ENCODE measurements at places on chromosomes 11 and 22.

GRCh38 chr11:128886406-128887124 is 4.6 kb upstream of the KCNJ5 start:
- no peak for DNase-seq

DNA sequence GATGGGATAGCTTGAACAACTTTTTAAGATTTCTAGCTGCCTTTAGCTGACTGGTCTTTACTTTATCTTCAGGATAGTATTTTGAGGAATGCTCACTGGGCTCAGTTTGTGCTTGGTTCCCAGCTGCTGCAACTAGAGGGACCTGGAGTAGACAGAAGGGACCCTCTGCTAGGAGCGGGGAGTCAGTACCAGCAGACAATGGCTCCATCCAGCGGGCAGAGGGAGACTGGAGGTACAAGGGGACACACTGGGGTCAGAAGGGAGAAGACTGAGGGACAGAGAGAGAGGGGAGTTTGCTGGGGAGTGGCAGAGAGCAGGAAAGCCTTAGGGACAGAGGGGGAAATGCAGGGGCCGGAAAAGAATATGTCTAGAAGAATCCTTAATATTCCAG is 22.0 kb upstream of the ACER3 start:
- no peak for DNase-seq

- no peak for DNase-seq
Measured at GRCh38 chr22:23225337-23225723, 45.0 kb downstream of the BCR start.

DNA sequence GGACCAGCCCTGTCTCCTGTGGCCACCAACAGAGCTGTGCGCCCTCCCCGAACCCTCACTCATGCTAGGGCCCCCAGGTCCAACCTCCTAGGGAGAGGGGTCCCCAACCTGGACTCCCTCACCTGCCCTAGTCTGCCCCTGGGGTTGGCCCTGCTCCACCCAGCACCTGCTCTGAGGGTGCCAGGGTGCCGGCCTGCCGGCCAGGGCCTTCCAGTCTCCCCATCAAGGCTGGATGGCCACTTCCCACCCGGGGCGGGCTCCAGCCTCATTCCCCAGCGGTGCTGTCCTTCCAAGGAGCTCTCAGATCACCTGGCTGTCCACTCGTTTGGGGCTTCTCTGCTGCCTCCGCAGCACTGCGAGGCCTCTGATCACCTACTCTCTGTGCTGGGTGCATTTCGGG is 39.1 kb downstream of the CDKN1C start:
- DNase-seq = no peak

DNA sequence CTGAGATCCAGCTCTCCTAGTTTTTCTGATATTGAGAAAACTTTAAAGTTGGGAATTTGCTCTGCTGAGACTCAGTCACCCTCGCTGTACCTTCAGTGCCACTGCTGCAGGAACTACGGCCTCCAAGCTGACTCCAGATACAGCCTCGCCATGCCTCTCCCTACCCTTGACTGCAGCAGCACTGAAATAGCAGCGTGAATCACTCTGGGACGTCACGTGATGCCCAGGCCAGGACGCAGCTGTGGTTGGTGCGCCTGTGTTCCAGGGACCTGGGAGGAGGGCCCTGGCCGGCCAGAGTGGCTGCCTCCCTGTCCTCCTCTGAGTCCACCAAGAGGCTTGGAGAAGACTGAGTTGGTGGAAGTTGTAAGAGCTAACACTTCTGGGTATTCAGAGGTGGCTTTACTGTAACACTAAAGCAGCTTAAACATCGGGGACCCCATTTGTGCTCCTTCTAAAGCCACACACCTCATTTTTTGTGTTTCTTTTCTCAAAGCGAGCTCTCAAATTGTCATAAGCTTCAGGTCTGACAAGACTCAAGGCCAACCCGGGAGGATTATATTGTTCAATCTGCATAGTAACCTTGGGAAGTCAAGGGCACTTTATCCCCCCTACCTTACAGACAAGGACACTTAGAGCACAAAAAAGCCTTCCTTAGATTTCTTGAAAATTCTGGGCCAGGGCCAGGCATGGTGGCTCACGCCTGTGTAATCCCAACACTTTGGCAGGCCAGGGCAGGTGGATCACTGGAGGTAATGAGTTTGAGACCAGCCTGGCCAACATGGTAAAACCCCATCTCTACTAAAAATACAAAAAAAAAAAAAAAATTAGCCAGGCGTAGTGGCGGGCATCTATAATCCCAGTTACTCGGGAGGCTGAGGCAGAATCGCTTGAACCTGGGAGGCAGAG is 4.2 kb upstream of the STIP1 start:
- DNase-seq = peak; percentile 95

GRCh38 chr11:19979519-19979845 is 180.8 kb downstream of the DBX1 start:
- DNase-seq = no peak

- no peak for DNase-seq
Measured at GRCh38 chr11:46200537-46201281, 76.8 kb upstream of the CREB3L1 start.

DNA sequence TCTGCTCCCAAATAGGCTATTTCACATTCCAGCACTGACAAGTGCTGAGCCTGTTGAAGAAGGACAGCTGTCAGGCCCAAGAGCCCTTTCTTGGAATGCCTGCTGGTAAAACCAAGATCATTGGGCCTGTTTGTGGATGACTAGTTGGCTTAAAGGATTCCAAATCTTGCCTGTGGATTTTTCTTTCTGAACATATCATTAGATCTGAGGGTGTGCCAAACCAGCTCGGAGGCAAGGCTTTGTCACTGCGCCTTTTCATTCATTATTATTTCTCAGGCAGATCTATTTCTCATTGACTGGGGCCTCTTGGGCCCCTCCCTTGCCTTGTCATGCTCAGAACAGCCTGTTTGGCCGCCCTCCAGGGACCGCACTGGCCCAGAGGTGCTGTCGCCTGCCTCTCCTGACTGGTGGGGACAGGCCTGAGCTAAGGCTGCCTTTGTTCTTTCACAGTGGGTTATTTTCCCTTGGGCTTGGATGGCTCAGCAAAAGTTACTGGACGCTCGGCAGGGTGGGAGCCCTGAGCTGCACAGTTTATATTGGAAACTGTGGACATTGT is 222.7 kb upstream of the SESN3 start:
- no peak for DNase-seq

GRCh38 chr11:93903989-93904388 is 53.6 kb upstream of the VSTM5 start:
- no peak for DNase-seq

GRCh38 chr22:26162926-26163325 is 6.3 kb upstream of the SEZ6L start:
- DNase-seq = peak; percentile 35

DNA sequence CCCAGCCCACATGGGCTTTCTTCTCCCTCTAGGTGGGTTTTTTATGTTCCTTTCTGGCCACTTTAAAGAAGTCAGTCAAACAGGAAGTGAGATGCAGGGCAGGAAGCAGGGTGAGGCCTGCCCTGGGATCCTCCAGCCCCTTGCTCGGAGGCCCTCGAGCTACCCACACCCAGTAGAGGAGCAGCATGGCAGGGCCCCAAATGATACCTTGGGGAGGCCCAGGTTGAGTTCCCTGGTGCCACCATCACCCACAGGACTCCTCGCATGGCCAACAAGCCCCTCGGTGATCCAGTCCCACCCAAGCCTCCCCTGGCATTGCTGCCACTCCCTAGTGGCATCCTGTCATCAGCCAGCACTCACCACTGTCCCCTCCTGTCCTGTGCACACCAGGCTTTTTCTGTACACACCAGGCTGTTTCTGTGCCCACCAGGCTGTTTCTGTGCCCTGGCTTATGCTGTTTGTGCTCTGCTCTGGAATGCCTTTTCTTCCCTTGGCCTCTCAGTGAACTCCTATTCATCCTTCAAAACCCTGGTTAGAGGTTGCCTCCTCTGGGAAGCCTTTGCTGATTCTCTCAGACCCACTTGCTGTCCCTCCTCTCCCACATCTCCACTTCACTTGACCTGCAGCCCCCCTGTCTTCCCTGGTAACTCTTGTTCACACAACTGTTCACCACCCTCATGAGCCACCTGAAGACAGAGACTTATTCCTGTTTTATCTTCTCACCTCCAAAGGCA is 3.1 kb upstream of the PTGDR2 start:
- no peak for DNase-seq

- DNase-seq = no peak
Measured at GRCh38 chr11:65083134-65083833, 556 bp downstream of the CDCA5 start.

GRCh38 chr11:132471466-132471865 is 1060.8 kb downstream of the OPCML start:
- DNase-seq = no peak

GRCh38 chr11:91904792-91905785 is 319.5 kb upstream of the FAT3 start:
- no peak for DNase-seq

DNA sequence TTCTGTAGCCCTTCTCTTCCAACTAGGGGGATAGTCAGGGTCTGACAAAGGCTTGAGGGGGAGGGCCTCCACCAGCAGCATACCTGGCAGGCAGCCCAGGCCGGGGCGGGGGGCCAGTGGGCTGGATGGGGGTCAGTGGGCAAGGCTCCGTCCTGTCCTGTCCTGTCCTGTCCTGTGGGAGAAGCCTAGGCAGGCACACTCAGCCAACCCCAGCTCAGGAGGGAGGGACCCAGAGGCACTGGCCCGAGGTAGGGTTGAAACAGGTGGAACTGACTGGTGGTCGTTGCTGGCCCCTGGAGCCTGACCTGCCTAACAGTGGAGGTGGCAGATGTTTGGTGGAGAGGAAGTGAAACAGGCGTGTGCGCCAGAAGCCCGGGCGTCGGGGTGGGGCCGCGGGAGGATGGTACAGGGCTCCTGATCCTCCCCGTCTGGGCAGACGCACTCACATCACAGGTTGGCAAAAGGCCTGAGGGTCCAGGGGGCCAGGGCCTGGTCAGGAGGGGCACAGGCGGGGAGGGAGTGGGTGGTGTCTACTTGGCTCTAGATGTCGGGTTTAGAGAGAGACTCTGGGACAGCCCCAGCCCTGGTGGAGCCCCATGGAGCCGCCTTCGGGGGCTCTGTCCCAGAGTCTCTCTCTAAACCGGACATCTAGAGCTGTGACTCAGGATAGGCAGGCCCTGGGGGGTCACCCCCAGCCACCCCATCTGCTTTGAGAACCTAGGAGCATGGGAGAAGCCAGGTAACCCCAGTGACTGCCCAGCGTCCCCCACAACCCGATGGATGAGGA is 32.5 kb upstream of the GRAMD4 start:
- DNase-seq = no peak

DNA sequence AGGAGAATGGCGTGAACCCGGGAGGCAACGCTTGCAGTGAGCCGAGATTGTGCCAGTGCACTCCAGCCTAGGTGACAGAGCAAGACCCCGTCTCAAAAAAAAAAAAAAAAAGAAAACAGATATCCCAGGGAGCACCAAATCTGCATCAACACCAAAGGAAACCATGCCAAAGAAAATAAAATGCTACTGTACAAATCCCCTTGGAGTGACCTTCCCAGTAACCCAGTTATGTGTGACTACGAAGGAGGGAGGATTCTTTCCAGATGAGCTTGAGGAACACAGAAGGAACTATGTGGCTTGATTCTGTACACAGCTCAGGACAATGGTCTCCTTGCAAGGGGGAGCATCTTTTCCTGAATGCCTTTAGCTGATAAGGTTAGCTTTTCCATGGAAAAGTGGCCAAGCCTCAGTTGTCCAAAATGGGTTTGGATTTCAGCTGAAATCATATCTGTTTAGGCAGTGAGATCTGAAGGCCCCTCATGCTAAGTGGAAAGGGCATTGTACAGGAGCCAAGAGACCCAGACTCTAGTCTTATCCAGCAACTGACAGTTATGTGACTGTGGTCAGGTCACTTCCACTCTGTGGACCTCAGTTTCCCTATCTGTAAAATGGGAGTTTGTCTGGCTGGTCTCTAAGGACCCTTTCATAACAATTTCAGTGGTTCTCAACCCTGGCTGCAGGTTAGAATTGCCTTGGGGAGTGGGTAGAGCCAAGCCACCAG is 87.6 kb upstream of the TIMP3 start:
- DNase-seq = no peak

- DNase-seq = no peak
Measured at GRCh38 chr11:36211761-36212430, 77.3 kb downstream of the COMMD9 start.

DNA sequence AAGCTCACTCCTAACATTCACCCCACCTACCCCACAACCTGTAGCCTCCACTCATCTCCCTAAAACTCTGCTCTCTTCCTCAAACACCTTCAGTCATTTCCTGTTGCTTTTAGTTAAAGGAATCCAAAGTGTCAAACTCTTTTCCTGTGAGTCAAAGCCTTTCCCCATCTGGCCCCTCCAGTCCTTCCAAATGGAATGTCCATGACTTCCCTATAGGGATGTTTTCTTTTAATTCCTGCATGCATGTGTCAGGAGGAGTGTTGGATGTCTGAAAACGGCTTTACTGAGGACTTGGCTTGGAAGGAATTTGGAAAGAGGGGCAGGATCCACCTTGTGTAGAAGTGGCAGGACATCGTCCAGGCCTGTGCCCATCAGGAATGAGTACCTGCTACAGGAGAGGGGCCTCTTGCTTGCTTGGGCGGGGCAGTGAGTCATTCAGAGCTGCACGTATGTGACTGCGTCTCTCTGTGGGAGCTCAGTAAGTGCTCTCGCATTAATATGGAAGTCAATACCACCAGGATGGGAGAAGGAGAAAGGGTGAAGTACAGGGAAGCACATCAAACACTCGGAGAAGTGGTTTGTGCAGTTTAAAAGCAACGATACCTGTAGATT is 491.9 kb downstream of the OPCML start:
- DNase-seq = no peak

All from inflammatory macrophage (primary cell).